ENCODE measurements at places on chromosomes 4 and X.

GRCh38 chr4:185183622-185184281 lies 20.0 kb downstream of the CFAP97 start:
- peak; percentile 95 for DNase-seq

- no peak for DNase-seq
These were observed 53.6 kb upstream of the RAP2C start for GRCh38 chrX:132272826-132273225.

GRCh38 chr4:74531963-74532794 lies 87.2 kb downstream of the AREG start:
- peak; percentile 56 for DNase-seq

GRCh38 chr4:113371111-113371510 lies 321.7 kb downstream of the ANK2 start:
- DNase-seq = peak; percentile 43

GRCh38 chr4:41668024-41668423 lies 80.5 kb downstream of the PHOX2B start:
- DNase-seq = no peak

GRCh38 chr4:187274153-187274552 lies 550.5 kb upstream of the FAT1 start:
- no peak for DNase-seq

DNA sequence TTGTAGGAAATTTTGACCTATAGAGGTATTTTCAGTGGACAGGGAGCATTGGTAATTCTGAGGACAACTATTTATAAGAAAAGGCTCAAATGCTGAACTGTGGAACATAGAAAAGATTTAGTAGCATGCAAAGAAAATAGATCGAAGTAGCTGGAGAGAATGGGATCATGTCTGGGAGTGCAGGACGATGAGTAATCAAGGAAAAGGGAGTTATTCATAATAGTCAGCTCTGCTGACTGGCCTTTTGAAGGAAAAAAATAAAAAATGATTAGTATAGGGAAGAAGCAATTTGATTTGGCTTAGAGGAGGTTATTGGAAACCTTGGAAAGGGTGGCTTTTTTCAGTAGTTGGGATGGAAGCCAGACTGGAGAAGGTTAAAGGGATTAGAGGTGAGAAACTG lies 22.9 kb upstream of the ANK2 start:
- DNase-seq = no peak

DNA sequence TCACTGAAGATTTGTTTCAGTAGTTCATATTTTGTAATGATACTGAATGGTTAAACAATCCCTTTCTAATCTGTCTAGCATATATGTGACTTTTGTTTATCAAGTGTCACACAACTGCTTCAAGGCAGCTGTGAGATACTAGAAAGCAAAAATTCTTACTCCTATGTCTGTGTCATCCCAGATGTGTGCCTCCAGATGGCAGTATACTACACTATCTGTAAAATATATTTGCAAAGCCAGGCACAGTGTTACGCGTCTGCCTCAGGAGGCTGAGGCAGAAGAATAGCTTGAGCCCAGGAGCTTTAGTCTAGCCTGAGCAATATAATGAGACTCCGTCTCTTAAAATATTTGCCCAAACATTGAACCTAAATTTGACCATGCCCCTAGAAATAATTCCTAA lies 4.0 kb downstream of the NUDT10 start:
- peak; percentile 56 for DNase-seq

GRCh38 chr4:80153874-80154544 lies 43.3 kb upstream of the PRDM8 start:
- DNase-seq = peak; percentile 88

DNA sequence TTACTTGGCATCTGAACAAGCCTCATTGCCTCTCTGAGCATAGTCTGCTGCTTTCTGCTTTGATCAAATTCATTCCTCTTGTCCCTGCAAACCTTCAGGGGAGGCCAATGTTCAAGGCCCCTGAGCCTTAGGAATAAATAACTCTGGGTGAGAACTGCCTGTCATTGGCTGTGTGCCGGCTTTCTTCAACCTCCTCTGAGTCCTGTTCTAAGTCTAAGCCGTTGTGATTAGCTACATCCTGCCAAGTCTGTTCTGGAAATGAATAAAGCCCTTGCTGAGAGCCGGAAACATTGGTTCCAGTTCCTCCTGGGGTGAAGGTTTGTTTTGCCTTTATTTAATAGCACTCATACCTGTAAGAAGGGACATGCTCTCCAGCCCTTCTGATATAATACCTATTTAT lies 13.8 kb downstream of the RNF4 start:
- DNase-seq = peak; percentile 74

DNA sequence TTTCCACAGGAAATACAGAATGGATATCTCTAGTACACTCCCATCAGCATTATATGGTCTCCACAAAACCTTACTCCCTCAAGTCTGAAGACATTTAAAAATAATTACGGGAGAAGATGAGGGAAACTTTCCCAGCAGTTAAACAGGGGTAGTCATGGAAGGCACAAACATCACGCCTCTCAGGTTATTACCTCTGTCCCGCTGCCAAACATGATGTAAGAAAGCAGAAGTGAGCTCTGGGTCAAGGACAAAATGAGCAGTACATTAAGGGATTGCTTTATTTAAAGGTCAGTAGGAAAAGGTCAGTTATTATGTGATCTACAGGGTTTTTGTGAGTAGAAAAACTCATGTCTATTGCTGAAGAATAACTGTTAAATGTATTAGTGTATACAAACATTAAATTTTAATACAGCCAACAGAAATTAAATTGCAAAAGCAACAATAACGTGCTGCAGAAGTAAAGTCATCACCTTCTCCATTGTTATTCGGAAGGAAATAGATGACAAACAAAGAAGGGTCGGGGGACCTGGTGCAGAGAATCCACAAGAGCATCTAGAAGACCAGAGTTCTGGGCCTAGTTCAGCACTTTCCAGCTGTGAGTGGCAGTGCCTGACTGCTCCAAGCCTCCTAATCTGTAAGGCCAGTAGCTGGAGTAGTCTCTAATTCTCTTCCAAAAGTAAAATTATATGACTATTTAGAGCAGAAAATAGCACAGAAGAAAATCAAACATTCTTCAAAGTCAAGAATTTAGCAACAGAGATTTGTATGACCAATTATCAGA lies 171.2 kb downstream of the PPP3CA start:
- DNase-seq = peak; percentile 83

DNA sequence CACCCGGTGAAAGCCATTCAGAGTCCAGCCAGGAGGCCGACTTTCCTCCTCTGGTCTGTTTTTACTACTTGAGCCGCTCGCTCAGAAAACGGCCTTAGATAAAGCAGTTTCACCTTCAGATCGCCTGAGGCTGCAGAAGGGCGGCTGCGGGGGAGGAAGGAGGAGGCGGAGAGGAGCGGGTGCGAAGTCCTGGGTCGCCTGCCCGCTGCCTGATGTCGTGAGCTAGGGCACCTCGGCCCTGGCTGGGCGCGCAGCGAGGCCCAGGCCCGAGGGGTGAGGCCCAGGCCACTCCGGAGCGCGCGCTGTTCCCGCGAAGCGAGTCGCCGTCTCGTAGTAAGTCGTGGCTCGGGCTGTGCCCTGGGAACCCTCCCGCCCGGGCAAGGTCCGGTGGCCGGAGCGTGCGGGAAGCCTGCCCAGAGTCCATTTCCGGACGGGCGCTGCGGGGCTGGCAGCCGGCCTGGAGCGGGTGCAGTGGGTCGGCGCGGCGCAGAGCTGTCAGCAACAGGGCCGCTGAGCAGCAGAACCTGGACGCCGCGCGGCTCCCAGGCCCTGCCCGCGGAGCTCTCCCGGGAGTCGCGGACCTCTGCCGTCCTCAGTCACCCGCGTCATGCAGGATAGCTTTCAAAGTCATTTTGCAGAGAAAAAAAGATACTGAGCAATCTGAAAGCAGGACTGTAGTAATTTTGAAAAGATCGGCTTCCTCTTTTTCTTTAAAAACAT lies 18.6 kb downstream of the TRIM2 start:
- peak; percentile 67 for DNase-seq

DNA sequence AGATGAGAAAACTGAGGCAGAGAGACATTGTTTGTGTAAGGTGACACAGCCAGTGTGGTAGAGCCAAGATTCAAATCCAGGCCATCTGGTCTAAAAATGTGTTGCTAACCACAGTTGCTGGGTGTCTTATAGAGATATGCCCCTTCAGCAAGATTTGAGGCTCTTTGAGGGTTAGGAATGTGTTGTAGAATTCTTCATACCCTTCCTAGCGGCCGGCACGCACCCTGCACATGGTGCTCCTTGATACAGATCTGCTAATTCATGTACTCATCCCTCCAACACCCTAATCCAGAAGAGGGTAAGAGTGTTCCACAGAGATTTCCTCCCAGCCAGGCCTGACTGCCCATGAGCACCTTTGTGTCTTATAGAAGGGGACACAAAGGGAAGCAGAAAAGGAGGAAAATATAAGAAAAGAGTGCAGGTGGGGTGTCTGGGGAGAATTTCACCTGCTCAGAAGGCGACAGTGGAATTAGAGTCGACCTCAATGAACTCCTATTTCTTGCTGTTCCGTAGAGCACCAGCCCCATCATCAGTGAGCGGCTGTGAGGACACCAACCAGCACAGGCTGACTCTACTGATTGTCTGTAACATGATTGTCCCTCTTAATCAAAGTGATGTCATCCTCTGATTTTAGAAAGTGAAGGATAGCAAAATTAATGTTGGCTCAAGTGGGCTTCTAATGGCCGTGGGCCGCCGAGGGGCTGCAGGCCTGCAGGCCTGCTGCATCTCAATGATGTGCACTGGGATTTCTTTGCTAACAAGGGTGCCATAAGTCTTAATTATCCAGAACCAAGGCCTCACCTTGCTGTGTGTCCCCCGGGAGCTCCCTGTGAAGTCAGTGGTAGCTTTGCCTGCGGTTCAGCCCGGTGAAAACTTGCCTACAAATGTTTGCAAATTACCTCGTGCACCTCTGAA lies 24.2 kb upstream of the SMIM20 start:
- DNase-seq = no peak

- DNase-seq = no peak
These were observed 39.3 kb upstream of the FHDC1 start for GRCh38 chr4:152896811-152897210.

DNA sequence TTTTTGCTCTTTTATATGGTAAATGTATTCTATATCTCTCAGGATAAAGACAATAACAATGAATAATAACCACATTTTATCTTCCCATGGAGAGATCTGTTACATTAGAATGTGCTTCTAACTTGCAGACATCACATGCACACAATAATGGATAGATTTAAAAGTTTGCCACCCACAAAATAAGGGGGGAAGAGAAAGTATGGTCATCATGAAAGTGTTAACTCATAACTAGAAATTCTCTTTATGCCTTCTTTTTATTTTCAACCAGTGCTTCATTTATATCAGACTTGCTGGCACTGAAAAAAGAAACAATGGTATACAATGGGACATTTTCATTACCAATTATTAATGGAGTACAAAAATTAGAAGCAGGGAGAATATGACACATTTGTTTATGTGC lies 470.0 kb downstream of the FAT4 start:
- DNase-seq = no peak

- DNase-seq = no peak
These were observed 311.7 kb downstream of the NLGN4X start for GRCh38 chrX:5916945-5917344.

DNA sequence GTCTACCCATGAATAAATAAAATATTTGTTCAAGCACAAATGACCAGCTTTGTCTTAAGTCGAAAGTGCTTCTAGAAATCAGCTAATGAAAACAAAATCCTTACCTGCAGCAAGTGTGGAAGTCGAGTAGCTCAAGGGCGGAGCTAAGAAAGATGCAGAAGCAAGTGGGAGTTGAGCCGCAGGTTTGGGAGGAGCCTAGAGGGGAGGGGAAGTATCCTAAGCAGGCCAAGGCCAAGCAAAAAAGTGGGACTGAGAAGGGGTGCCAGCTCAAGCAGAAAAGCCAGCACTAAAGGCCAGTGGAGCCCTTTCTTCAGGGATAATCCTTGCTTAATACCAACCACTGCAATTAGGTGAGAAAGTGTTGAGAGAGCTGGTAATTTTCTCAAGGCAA lies 60.8 kb downstream of the DLG3 start:
- no peak for DNase-seq

GRCh38 chr4:71746379-71746778 lies 37.5 kb downstream of the GC start:
- no peak for DNase-seq

DNA sequence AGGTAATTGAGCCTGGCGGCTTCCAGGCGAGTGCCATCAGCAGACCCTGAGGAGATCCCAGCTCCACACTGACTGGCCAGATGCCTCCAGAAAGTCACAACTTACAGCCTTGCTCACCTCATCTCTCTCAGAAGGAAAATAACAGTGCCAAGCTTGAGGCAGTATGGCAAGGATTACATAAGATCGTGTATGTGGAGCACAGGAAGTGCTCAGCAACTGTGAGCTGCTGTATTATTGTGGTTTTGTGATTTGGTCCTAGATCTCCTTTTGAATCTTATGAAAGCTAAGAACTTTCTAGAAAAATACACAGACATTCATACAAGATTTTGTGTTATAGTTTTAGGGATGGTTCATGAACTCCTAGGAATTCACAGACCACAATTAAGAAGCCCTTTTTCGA lies 14.0 kb downstream of the RASL11B start:
- no peak for DNase-seq

DNA sequence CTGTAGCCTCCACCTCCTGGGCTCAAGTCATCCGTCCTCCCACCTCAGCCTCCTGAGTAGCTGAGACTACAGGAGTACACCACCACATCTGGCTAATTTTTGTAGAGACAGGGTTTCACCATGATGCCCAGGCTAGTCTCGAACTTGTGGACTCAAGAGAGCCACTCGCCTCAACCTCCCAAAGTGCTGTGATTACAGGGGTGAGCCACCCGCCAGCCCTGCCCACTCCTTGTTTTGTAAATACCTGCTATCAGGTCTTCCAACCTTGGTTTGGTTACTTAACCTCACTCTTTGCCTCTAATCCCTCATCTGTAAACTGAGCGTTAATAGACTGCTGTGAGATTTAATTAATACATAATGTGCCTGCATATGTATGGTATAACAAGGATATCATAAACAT lies 803 bp downstream of the CNGA1 start:
- DNase-seq = no peak

GRCh38 chrX:12319003-12319519 lies 180.8 kb downstream of the FRMPD4 start:
- peak; percentile 22 for DNase-seq

GRCh38 chr4:74884266-74884665 lies 48.6 kb upstream of the PARM1 start:
- DNase-seq = no peak

GRCh38 chr4:1241936-1242505 lies 6.9 kb downstream of the CTBP1 start:
- DNase-seq = peak; percentile 11
